ENCODE measurements at places on chromosomes 12 and 14. TPM values are rescaled to one million over a fixed set of nuclear protein-coding genes. Genes with fewer than 3 reads are reported as not detected.

ACRBP gene
- total RNA-seq, result 1.5 TPM

AKAP3 gene
- 0.71 TPM for total RNA-seq

OVCH1 gene
- total RNA-seq, result not detected

WNT1 gene
- total RNA-seq, result 0.60 TPM

CAPZA3 gene
- total RNA-seq, result not detected

CPNE6 gene
- not detected for total RNA-seq
